ENCODE measurements at places on chromosomes 6 and 20. TPM values are rescaled to one million over a fixed set of nuclear protein-coding genes. Genes with fewer than 3 reads are reported as not detected.

HSD17B8 gene
- polyA plus RNA-seq, result 35.9 TPM

SMPD2 gene
- polyA plus RNA-seq, result 13.0 TPM

WFDC10B gene
- not detected for polyA plus RNA-seq

NKAPL gene
- polyA plus RNA-seq, result 0.90 TPM

GRIK2 gene
- polyA plus RNA-seq, result 3.3 TPM

ACTR5 gene
- 7.8 TPM for polyA plus RNA-seq

ZNF76 gene
- 35.7 TPM for polyA plus RNA-seq

- H3K27me3 ChIP-seq, result no peaks in the 10 kb centered on the region
- DNase-seq, result no peak
- H3K4me1 ChIP-seq, result peaks cover 35% of the 10 kb centered on the region
- no peak overlapping the region for H3K4me3 ChIP-seq
- H3K36me3 ChIP-seq, result peaks cover 3% of the 10 kb centered on the region
- H3K27ac ChIP-seq, result peak overlapping the region; percentile 57
Measured at GRCh38 chr6:10545482-10545881, 24.3 kb downstream of the GCNT2 start.

GRCh38 chr6:117493470-117493869 lies 11.0 kb downstream of the DCBLD1 start:
- H3K27ac ChIP-seq, result peak overlapping the region; percentile 55
- H3K4me3 ChIP-seq, result no peak overlapping the region
- no peaks in the 10 kb centered on the region for H3K27me3 ChIP-seq
- no peak for DNase-seq
- no peaks in the 10 kb centered on the region for H3K36me3 ChIP-seq

DNA sequence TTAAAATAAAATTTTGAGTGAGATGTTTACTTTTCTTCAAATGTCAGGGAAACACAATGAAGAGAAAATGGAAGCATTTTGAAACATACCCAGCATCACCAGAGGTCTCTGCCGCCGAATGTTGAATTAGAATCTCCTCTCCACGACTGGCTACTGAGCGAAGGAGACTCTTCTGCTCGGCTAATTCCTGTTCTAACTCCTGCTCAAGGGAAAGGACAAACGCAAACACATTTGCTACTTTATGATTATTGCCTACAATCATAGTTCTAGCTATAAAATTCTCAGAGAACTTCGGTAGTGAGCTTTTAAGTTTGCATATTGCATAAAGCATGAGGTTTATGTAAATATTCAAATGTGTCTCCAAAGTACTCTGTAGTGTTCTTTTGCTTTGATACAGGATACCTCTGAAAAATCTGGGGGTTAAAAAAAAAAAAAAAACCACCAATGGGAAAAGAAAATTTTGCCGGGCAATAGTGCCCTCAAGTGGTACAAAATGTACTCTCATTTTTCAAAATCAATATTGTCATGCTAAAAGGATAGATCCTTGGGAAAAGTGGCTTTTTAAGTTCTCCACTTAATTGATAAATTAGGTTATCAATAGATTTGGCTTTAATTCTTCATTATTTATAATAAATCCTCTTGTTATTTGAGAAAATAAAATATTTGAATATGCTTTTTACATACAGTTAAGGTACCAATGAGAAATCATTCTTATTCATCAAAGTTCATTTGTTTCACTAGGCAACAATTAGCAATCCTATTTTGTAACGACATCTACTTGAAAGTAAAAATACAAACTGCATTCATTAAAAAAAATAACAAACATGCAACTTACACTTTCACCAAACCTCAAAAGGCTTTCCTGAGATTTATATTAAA lies 369.0 kb downstream of the SYNE1 start:
- peak; percentile 22 for DNase-seq
- no peak overlapping the region for H3K4me3 ChIP-seq
- no peak overlapping the region for H3K27ac ChIP-seq

- DNase-seq, result no peak
- H3K4me1 ChIP-seq, result no peaks in the 10 kb centered on the region
- no peak overlapping the region for H3K27ac ChIP-seq
- no peaks in the 10 kb centered on the region for H3K36me3 ChIP-seq
Measured at GRCh38 chr6:76984572-76984971, 478.7 kb downstream of the HTR1B start.

- peaks cover 18% of the 10 kb centered on the region for H3K36me3 ChIP-seq
- H3K4me1 ChIP-seq, result no peaks in the 10 kb centered on the region
- H3K27me3 ChIP-seq, result no peaks in the 10 kb centered on the region
Measured at GRCh38 chr6:12112540-12113189, 100.6 kb downstream of the HIVEP1 start.

GRCh38 chr20:22944936-22945335 lies 90.2 kb upstream of the SSTR4 start:
- DNase-seq, result no peak
- H3K36me3 ChIP-seq, result no peaks in the 10 kb centered on the region
- no peaks in the 10 kb centered on the region for H3K4me1 ChIP-seq
- no peaks in the 10 kb centered on the region for H3K27me3 ChIP-seq
- no peak overlapping the region for H3K27ac ChIP-seq

GRCh38 chr6:96940322-96940721 lies 15.8 kb downstream of the KLHL32 start:
- DNase-seq, result no peak
- no peak overlapping the region for H3K4me3 ChIP-seq
- no peaks in the 10 kb centered on the region for H3K27me3 ChIP-seq
- H3K27ac ChIP-seq, result no peak overlapping the region

- H3K27me3 ChIP-seq, result no peaks in the 10 kb centered on the region
- peaks cover 4% of the 10 kb centered on the region for H3K4me1 ChIP-seq
- DNase-seq, result no peak
- H3K4me3 ChIP-seq, result no peak overlapping the region
Measured at GRCh38 chr6:108476847-108477430, 83.8 kb upstream of the FOXO3 start.

DNA sequence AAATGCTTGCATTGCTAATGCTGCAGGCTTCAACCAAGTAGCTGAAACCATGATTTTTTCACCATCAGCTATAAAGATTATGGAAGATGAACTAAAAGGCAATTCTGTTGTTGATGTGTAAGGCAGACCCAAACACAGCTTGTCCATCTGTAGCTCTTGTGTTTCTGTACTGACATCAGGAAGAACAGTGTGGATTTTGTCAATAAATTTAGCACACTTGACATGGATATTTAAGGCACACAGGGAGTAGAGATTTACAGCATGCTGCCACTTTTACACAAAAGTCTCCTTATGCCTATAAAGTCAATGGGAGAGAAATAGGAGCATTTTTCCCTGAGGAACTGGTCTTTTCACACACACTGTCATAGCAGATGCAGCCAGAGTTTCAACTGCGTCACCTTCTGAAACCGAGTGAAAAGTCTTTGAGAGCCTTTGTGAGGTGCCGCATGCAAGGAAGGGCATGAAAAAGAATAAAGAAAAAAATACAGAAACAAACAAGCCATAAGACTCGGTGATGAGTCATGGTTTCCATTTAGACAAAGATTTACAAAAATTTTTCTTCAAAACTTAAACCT lies 261.4 kb upstream of the TFAP2D start:
- no peak for DNase-seq
- no peaks in the 10 kb centered on the region for H3K36me3 ChIP-seq
- no peak overlapping the region for H3K4me3 ChIP-seq
- H3K27ac ChIP-seq, result no peak overlapping the region

DNA sequence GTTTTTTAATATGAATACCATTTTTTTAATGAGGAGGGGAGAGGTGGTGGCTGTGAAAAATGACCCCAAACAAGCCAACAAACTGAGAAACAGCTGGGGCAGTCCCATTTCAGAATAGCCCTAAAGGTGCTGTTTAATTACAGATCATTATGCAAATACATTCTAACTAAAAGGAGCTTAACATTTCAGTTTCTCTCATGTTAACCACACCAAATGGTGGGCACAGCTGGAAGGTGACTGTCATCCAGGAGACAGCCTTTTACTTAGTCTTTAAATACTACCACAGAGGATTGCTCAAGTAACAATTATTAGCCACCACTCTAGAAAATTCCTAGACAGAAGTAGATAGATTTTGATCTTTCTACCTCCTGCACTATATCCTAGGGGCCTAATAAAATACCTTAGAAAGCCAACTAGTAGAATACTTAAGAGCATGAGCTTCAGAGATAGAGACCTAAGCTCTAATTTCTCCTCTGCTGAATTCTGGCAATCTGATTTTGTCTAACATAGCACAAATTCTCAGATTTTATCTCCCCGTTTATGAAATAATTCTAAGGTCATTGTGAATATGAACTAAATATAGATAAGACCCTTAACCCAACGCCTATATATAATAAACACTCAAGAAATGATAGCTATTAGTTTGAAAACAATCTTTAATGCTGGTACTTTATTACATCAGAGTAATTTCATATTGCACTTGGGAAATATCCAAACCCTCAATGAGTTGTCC lies 615.1 kb upstream of the NRSN1 start:
- H3K36me3 ChIP-seq, result no peaks in the 10 kb centered on the region
- no peak overlapping the region for H3K4me3 ChIP-seq
- H3K27ac ChIP-seq, result no peak overlapping the region
- DNase-seq, result no peak
- H3K4me1 ChIP-seq, result no peaks in the 10 kb centered on the region

DNA sequence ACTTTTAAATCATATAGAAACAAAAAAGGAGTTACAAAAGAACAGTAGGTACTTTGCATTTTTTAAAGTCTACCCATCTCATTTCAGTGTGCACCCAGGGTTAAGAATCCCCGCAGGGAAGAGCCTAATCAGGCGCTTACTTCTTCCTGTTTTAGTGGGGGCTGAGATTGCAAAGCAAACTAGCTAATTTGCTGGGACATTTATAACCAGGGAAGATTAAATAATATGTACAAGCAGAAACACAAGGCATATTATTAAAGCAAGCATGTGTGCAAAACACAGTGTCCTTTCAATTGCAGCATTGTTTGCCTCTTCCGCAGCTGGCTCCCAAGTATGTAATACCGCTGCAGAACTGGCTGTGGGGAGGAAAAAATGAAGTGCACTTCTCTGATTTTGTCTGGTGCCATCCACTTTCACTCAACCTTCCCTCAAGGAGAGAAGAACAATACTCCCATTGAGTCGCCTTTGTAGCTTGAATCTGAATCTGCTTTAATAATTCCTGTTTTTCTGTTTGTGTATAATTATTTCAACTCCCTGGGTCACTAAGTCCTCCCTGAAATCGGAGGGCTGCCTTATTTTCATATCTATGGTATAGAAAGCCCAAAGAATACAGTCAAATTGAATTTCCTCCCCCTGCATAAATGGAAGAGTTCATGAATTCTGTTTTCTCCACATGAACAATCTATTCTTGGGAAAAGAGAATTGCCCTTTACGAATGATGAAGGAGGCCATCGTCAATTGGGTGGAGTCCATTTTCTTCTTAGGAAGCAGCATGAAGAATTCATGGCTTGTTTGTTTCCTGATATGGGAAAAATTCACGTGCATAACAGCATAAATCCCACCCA lies 23.3 kb upstream of the BCAS1 start:
- H3K4me1 ChIP-seq, result no peaks in the 10 kb centered on the region
- H3K4me3 ChIP-seq, result no peak overlapping the region
- peaks cover 4% of the 10 kb centered on the region for H3K27me3 ChIP-seq
- H3K36me3 ChIP-seq, result no peaks in the 10 kb centered on the region
- no peak overlapping the region for H3K27ac ChIP-seq
- DNase-seq, result no peak

GRCh38 chr20:42295592-42295991 lies 677.4 kb upstream of the CHD6 start:
- no peak for DNase-seq
- H3K36me3 ChIP-seq, result no peaks in the 10 kb centered on the region
- H3K4me1 ChIP-seq, result no peaks in the 10 kb centered on the region
- H3K27ac ChIP-seq, result no peak overlapping the region

GRCh38 chr6:2714111-2714895 lies 36.4 kb downstream of the MYLK4 start:
- no peak overlapping the region for H3K27ac ChIP-seq
- no peak overlapping the region for H3K4me3 ChIP-seq
- no peaks in the 10 kb centered on the region for H3K36me3 ChIP-seq
- H3K4me1 ChIP-seq, result peaks cover 14% of the 10 kb centered on the region

DNA sequence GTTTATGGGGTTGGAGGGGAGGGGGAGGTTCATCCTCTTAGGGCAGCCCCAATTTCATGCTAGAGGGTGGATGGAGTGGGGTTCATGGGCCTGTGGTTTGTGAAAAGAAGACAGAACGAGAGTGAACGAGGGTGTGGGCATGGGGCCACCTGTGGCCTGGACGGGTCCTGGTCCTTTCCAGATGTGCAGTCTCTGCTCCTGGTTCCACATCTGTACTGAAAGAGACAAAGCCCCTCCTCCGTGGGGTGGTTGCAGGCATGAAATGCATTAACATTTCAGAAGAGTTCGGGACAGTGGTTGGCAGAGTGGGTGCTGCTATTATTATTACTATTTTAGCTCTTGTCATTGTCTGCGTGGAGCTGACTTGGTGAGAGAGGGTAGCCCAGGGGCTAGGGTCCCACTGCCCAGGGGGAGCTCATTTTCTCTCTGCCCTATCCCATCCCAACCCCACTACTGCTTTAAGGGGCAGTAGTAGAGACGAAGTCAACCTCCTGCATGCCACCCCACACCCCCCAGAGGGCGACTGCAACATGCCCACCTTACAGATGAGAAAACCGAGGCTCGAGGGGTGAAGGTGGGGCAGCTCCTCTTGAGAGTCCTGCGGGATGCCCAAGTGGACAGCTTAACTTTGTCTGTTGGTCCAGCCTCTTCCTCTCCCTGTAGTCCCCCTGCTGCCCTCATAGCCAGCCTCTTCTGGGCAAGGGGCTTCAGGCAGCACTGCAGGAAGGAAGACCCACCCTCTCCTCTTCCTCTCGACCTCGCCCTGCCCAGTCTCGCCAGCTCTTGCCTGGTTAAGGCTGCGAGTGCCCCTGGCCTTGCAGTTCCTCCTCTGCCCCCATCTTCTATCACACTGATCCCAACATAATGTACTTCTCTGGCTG lies 8.4 kb downstream of the BPIFB2 start:
- no peak for DNase-seq
- no peaks in the 10 kb centered on the region for H3K36me3 ChIP-seq
- H3K4me1 ChIP-seq, result no peaks in the 10 kb centered on the region
- H3K27me3 ChIP-seq, result peaks cover 6% of the 10 kb centered on the region

- no peaks in the 10 kb centered on the region for H3K4me1 ChIP-seq
- peaks cover 49% of the 10 kb centered on the region for H3K36me3 ChIP-seq
- no peak for DNase-seq
Measured at GRCh38 chr6:31871046-31871659, 7.6 kb downstream of the SLC44A4 start.

DNA sequence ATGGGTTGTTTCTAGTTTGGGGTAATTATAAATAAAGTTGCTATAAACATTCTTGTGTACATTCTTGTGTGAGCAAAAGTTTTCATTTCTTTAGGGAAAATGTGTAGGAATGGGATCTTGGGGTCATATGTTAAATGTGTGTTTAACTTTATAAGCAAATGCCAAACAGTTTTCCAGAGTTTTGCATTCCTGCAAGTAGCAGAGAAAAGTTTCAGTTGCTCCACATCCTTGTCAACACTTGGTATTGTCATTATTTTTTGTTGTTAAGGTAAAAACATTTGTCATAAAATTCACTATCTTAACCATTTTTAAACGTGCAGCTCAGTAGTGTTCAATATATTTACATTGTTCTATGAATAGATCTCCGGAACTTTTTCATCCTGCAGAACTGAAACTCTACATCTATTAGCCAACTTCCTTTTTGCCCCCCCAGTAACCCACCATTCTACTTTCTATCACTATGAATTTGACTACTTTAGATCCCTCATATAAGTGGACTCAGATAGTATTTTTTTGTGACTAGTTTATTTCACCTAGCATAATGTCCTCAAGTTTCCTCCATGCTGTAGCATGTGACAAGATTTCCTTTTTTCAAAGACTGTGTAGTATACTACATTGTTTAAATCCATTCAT lies 48.4 kb downstream of the PHACTR2 start:
- H3K27ac ChIP-seq, result no peak overlapping the region
- H3K4me3 ChIP-seq, result no peak overlapping the region
- DNase-seq, result no peak
- no peaks in the 10 kb centered on the region for H3K27me3 ChIP-seq

GRCh38 chr6:11414176-11414963 lies 123.2 kb upstream of the TMEM170B start:
- no peaks in the 10 kb centered on the region for H3K36me3 ChIP-seq
- H3K4me1 ChIP-seq, result no peaks in the 10 kb centered on the region
- DNase-seq, result peak; percentile 18
- no peak overlapping the region for H3K4me3 ChIP-seq
- H3K27me3 ChIP-seq, result no peaks in the 10 kb centered on the region
